ENCODE measurements at places on chromosomes 4 and X.

DNA sequence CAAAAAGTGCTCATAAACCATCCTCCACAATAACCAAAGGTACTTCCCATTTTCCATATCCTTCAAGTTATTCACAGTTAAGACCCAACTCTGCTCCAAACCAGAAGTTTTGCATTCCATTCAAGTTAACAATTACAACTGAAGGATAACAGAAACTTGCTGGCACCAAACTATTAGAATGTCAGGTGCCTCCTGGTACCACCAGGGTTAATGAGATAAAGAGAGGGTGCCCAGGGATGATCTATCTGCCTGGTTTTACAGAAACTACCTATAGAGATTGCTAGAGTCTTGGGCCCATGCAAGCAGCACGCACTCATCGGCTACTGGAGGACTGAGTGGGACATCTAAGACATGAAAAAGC is 114.6 kb downstream of the RBM47 start:
- no peak for DNase-seq

DNA sequence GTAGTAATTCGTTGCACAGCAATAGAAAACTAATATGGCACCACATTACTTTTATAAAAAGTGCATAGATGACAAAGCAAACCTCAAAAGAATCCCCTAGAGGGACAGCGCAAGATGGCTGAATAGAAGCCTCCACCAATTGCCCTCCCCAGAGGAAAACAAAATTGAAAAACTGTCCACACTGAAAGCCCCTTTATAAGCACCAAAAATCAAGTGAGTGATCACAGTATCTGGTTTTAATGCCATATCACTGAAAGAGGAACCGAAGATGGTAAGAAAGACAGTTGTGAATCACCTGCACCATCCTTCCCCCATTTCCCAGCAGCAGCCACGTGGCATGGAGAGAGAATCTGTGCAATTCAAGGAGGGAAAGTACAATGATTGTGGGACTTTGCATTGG is 522.2 kb downstream of the GLUD2 start:
- DNase-seq = no peak

GRCh38 chrX:40188573-40189417 is 91.0 kb upstream of the BCOR start:
- no peak for DNase-seq

DNA sequence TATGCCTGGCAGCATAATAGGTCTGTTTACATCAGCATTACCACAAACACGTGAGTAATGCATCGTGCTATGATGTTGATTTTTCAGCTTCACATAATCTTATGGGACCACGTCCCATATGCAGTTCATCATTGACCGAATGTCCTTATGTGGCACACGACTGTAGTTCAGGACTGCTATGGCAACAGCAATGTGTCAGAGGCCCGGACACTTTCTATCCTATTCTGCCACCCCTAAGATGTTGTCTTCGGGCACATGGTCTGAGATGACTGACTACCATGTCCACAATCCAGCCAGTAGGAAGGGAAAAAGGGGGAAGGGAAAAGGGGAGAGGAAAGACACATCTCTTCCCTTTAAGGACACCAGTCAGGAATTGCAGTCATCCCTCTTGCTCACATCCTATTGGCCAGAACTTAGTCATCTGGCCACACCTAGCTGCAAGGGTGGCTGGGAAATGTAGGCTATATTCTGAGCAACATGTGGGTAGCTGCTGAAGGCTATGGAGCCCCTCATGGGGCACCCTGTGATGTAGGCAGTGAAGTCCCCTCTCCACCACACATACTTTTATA is 196.0 kb upstream of the RBPJ start:
- DNase-seq = no peak

GRCh38 chr4:8459867-8460445 is 19.4 kb downstream of the TRMT44 start:
- DNase-seq = no peak

Data from NCI-H345 (cell line).